ENCODE measurements at places on chromosomes 4 and X.

GRCh38 chrX:14997271-14997670 is 124.0 kb downstream of the MOSPD2 start:
- no peak for DNase-seq

GRCh38 chr4:119585771-119586170 is 42.8 kb downstream of the PDE5A start:
- DNase-seq = no peak

DNA sequence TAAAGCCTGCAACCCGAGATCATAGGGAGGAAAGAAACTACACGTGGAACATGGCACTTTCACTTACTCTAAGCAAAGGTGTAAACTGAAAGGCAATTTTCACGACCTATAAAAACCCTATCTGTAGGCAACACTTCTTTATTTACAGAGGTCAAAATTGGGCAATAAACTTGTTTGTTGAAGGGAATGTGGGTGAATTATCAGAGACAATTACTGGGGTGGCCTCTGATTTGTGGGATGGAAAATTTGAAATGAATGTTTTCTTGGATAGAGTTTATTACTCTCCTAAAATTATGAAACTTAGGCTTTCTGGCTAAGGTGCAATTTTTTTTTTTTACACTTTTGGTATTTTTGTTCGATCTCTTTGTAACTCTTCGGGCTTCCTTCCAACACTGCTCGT is 734.1 kb upstream of the TENM3 start:
- no peak for DNase-seq

- no peak for DNase-seq
These were observed 162.2 kb downstream of the BCOR start for GRCh38 chrX:39935411-39936064.

- DNase-seq = no peak
These were observed 5.2 kb upstream of the TLR6 start for GRCh38 chr4:38861791-38862190.

GRCh38 chr4:133969202-133969848 is 232.3 kb downstream of the PABPC4L start:
- no peak for DNase-seq

DNA sequence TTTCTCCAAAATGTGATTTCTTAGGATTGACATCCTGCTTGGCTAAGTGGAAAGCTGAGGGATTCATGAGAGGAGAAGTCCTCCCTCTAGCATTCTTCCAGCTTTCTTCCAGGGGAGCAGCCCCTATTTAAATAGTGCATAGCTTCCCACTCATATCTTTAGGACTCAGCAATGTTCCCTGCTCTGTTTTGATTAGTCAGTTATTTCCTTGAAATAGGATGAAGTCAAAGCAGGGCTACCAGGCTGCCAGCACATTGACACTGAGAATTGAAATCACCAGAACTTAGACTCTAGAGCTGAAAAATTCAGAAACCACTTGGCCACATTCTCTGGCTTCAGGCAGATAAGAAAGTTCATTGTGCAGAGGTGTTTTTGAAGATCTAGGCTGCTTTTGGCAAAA is 74.7 kb upstream of the SMAD1 start:
- no peak for DNase-seq

DNA sequence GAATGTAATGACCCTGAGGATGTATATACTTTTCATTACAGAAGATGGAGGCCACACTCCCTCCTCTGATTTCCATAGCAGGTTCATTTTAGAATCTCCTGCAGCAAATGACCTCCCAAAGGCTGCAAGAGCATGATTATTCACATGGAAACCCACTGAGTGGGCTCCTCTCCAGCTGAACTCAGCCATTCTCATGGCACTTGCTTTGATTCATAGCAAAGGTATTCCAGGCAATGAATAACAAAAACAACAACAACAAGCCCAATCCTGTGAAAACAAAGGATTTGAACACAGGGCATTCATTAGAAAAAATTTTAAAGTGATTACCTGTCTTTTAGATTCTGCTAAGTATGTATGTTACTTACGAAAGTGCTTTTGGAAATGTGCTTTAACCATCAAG is 894.0 kb upstream of the FRG1 start:
- no peak for DNase-seq

DNA sequence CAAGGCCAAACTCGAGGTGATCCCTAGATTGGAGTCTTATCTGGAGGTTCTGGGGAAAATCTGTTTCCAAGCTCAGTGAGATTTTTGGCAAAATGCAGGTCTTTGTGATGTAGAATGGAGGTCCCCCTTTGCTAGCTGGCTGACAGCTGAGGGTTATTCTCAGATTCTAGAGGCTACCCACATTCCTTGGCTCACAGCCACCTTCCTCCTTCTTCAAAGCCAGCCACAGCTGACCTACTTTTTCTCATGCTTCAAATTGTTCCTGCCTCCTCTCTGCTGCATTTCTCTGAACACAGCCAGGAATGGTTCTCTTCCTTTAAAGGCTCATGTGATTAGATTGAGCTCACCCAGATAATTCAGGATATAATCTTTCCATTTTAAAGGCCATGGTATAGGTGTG is 86.9 kb downstream of the VCX3A start:
- no peak for DNase-seq

- DNase-seq = no peak
These were observed 48.1 kb upstream of the DHRSX start for GRCh38 chrX:2548711-2549423.

GRCh38 chrX:44017676-44018075 is 44.5 kb upstream of the NDP start:
- DNase-seq = no peak

- DNase-seq = no peak
These were observed 215.9 kb downstream of the MID1 start for GRCh38 chrX:10404436-10404835.

DNA sequence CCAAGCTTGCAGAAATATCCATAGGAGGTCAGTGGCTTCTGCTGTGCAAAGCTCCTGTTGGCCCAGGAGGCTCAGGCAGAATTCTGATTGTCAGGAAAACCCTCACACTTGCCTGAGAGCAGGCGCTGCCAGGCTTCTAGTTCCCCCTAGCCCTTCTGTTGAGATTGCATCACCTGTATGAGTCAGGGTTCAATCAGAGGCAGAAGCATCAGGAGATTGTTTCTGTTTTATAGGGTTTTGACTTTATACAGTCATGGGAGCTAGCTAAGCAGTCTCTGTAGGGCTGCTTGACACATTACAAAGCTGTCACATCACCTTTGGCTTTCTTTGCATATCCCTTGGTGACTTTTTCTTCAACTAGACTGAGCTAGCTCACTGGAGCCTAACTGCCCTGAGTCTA is 27.8 kb downstream of the DIPK2B start:
- no peak for DNase-seq

DNA sequence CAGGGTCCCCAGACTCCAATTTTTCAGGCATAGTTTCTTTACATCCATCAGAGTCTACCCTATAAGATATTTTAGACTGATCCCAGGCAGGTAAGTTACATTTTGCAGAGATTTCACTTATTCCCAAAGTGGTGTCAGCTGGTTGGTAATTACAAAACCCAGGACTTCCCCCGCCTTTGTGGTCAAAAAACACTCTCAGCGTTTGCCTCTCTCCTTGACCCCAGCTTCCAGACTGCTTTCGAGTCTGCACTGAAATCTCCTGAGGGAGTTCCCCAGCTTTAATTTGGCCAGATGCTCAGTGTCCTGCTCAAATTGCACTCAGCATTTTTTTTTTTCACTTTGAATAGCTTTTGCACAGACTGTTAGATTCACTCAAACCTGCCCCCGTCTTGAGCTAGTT is 11.2 kb upstream of the AMOT start:
- DNase-seq = no peak

DNA sequence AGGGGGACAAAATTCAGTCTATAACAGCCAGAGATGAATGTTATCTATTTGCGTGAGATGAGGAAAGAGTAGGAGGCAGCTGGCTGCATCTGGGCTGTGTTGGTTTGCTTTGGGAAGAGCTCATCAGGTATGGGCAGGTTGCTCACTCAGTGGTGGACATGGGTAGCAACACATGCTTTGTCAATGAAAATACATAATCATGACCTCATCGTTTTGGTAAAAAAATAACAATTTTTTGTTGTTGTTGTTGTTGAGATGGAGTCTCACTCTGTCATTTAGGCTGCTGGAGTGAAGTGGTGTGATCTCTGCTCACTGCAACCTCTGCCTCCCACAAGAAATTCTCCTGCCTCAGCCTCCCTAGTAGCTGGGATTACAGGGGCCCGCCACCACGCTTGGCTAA is 16.3 kb upstream of the GLOD5 start:
- DNase-seq = no peak

GRCh38 chrX:16524316-16524715 is 125.6 kb upstream of the S100G start:
- DNase-seq = no peak

DNA sequence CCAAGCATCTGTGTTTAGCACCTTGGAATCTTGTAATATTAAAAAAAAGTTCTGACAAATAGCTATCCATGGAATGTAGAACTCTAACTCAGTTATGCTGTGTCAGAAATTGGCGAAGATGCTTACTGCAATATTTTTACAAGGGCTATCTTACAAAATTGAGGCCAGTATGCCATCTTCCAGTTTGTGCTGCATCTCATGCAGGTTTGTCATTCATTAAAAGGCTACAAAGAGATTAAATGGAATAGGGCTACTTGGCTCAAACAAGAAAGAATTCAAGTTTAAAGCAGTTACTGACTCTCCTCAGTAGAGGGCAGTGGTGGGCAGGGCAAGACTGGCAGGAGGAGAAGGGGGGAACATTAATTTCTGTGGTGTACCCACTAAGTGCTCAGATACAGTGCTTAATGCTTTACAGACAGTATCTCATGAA is 66.5 kb downstream of the SHROOM4 start:
- DNase-seq = peak; percentile 18

GRCh38 chr4:66252291-66252690 is 582.0 kb upstream of the EPHA5 start:
- no peak for DNase-seq

- DNase-seq = no peak
These were observed 230.7 kb downstream of the NR3C2 start for GRCh38 chr4:148211533-148211932.

GRCh38 chrX:127764674-127765073 is 287.5 kb downstream of the ACTRT1 start:
- DNase-seq = no peak

Measured in activated T-cell treated with anti-CD3 and anti-CD28 coated beads, Interleukin-2, amount 50 U/mL, for 48 hours (primary cell).